AG09319 (cell line): ENCODE measurements at places on chromosomes 5 and 9.
A peak's percentile ranks its signal among the peaks of the same experiment; 100 is the strongest.

DNA sequence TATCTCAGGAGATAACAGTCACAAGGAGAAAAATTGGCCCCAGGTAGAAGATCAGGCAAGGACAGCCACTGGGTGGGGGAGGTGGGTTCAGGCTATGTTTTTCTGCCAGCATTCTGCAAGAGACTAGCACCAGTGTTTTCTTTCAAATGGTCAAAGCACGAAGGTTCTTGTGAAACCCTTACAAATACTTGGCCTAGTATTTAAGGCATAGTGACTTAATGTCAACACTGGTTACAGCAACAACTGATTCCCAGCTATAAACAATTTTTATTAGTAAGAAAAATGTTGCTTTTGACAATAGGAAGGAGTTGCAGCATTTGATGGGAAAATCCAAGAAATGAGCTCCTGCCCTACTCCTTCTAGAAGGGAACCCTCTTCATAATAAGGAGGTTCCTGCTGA lies 349.6 kb downstream of the SLIT3 start:
- peak; percentile 75 for DNase-seq

GRCh38 chr5:162107591-162107990 lies 40.0 kb downstream of the GABRG2 start:
- no peak for DNase-seq

DNA sequence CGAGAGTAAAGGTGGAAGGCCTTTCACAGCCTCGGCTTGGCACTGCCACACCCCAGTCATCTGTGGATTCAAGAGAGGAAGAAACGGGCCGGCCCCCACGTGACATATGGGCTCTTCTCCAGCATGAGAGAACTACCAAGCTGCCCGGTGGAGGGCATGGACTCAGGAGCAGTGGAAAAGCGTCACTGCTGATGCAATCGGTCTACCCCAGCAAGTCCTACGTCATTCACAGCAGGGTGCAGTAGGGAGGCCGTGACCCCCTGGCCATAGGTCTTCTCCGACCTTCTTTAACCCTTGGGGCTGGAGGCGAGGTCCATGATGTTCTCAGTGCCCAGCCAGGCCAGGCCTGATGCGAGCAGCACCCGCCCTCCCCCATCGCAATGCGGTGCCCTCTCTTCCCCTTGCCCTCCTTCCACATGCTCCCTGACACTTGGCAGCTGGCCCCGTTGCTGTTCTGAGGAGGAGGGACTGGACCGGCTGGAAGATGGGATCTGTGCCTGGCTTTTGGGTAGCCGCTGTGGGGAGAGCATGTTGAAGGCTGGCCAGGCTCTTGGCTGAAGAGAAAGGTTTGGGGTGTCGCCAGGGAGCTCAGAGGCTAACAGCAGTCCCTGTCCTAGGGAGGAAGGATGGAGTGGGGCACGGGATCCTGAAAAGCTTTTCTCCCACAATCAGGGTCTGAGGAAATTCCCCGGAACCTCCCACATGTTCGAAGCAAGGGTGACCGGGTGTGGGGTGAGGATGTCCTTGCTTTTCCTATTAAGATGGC lies 89.8 kb downstream of the LIFR start:
- no peak for DNase-seq

DNA sequence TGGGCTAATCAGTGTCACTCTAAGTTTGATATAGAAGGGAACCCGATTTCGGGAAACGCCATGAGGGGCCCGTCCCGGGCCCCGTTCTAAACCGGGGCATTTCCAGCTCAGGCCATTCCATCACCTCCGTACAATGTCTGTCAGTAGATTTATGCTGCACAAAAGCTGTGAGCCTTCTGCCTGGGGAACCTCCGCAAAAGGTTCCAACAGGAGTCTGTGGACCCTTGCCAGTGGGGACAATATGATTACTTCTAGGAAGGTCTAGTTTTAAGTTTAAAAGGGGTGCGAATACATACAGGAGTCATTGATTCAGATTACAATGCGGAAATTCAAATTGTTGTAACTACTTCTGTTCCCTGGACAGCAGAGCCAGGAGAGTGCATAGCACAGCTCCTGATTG lies 57.6 kb downstream of the RAPGEF1 start:
- DNase-seq, result no peak

GRCh38 chr9:108786901-108787689 lies 68.7 kb downstream of the ACTL7B start:
- peak; percentile 2 for DNase-seq
